ENCODE measurements at places on chromosomes 6 and 20. TPM values are rescaled to one million over a fixed set of nuclear protein-coding genes. Genes with fewer than 3 reads are reported as not detected.

- DNase-seq: no peak
- H3K27ac ChIP-seq: no peak overlapping the region
- no peaks in the 10 kb centered on the region for H3K36me3 ChIP-seq
These were observed 168.1 kb downstream of the GRM4 start for GRCh38 chr6:33977606-33978411.

The ANKRD6 gene
- total RNA-seq: not detected

DNA sequence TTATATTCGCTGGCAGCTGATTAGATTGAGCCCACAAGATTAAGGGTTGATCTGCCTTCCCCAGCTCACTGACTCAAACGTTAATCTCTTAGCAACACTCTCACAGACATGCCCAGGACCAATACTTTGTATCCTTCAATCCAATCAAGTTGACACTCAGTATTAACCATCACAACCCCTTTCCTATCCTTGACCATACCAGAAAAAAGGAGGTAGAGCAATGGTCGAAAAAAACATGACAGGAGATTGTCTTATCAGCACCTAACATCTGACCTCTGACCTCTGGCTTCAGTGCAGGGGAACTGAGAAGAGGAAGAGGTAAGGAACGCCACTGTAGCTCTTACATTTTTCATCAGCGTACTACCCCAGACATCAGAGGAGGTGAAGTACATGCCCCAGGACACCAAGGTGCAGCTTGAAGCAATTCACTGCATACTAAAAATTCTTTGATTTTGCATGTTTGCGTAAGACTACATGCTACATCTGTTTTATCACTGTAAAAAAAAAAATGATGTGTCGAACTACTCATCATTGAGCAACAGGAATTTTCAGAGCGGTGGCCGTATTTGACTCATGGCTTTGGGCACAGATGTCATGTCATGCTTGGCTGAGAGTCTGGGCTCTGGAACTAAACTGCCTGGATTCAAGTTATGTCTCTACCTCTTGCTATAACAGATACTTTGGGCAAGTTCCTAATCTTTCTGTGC is 188.0 kb upstream of the TAB2 start:
- peak; percentile 84 for DNase-seq
- H3K36me3 ChIP-seq: no peaks in the 10 kb centered on the region
- no peak overlapping the region for H3K4me3 ChIP-seq
- peak overlapping the region; percentile 63 for H3K27ac ChIP-seq
- H3K4me1 ChIP-seq: peaks cover 43% of the 10 kb centered on the region

DNA sequence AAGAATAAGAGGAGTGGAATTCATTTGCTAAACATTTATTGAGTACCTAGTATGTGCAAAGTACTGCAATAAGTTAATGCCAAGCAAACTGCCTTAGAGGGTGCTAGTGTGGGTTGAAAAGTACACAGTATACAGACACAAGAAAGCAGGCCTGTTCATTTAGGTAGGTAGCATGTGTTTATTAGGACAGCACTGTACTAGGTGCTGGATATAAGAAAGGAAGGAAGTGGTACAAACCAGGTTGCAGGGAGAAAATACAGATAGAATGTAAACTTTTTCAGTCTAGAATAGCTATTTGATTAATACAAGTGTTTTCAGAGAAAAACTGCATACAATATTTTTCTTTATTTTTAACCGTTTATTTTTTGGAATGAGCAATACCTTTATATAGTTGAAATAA is 68.1 kb downstream of the PHF20 start:
- peaks cover 38% of the 10 kb centered on the region for H3K36me3 ChIP-seq
- DNase-seq: no peak
- no peaks in the 10 kb centered on the region for H3K27me3 ChIP-seq
- H3K4me3 ChIP-seq: no peak overlapping the region
- H3K27ac ChIP-seq: no peak overlapping the region

The AVP gene
- total RNA-seq: not detected

DNA sequence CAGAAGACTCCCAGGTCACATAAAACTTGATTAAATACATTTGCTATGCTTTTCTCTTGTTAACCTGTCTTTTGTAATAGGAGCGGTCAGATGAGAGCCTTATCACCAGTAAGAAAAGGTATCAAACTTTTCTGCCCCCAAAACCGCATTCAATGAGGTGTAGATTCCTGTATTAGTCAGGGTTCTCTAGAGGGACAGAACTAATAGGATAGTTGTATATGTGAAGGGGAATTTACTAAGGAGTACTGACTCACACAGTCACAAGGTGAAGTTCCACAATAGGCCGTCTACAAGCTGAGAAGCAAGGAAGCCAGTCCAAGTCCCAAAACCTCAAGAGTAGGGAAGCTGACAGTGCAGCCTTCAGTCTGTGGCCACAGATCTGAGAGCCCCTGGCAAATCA is 32.7 kb downstream of the PTPRK start:
- H3K36me3 ChIP-seq: peaks cover 34% of the 10 kb centered on the region
- no peak overlapping the region for H3K4me3 ChIP-seq
- H3K4me1 ChIP-seq: peaks cover 61% of the 10 kb centered on the region
- peak; percentile 55 for DNase-seq
- H3K27me3 ChIP-seq: peaks cover 5% of the 10 kb centered on the region

DNA sequence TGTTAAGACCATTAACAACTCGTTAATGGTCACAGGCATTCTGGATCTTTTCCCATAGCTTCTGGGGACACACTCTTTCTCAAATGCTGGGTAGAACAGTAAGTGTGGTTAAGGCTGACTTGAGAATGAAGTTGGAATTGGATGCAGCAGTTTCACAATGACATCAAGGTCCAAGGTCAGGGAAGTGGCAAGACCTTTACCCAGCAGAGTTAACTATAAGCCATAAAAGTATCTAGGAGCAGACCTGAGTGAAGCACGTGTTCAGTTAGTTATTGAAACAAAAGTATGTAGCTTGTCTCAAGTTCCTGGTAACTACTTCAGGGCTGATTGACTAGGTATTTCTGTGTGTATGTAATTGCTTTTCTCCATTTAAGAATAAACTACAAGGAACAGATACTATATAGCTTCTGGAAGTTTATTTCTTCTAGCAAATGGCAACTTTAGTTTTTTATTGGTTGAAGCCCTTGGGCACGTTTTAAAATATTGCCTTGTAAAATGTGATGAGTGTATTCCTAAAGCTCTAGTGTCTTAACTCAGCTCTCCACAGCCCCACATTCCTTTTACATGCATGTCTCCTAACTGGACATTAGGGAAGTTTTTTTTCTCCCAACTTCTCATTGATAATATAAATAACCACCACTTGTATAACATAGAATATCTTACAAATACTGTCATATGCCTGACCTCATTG is 479.0 kb upstream of the CITED2 start:
- peak overlapping the region; percentile 89 for H3K27ac ChIP-seq
- peak overlapping the region; percentile 67 for H3K4me3 ChIP-seq
- 0 out of 2 replicates have a peak, but pooled peaks cover 2% of the 10 kb centered on the region for H3K27me3 ChIP-seq
- peaks cover 64% of the 10 kb centered on the region for H3K4me1 ChIP-seq
- H3K36me3 ChIP-seq: peaks cover 14% of the 10 kb centered on the region
- DNase-seq: peak; percentile 88

- no peak overlapping the region for H3K27ac ChIP-seq
- H3K27me3 ChIP-seq: no peaks in the 10 kb centered on the region
- H3K36me3 ChIP-seq: peaks cover 4% of the 10 kb centered on the region
- peaks cover 13% of the 10 kb centered on the region for H3K4me1 ChIP-seq
These were observed 64.0 kb downstream of the BCKDHB start for GRCh38 chr6:80170433-80170832.

The MCHR2 gene
- total RNA-seq: not detected

The ENTPD6 gene
- 50.1 TPM for total RNA-seq

- H3K36me3 ChIP-seq: peaks cover 13% of the 10 kb centered on the region
- no peak for DNase-seq
- no peaks in the 10 kb centered on the region for H3K27me3 ChIP-seq
- H3K4me3 ChIP-seq: no peak overlapping the region
These were observed 47.0 kb downstream of the HUS1B start for GRCh38 chr6:609905-610304.

GRCh38 chr20:16689906-16690305 is 39.9 kb upstream of the SNRPB2 start:
- no peak overlapping the region for H3K4me3 ChIP-seq
- H3K4me1 ChIP-seq: no peaks in the 10 kb centered on the region
- no peak overlapping the region for H3K27ac ChIP-seq
- no peak for DNase-seq
- no peaks in the 10 kb centered on the region for H3K27me3 ChIP-seq

- peak overlapping the region; percentile 16 for H3K27ac ChIP-seq
- H3K4me3 ChIP-seq: no peak overlapping the region
- no peaks in the 10 kb centered on the region for H3K27me3 ChIP-seq
- no peak for DNase-seq
- peaks cover 37% of the 10 kb centered on the region for H3K4me1 ChIP-seq
These were observed 121.2 kb upstream of the SASH1 start for GRCh38 chr6:148221196-148221979.

GRCh38 chr6:124494956-124495664 is 467.1 kb upstream of the RNF217 start:
- no peaks in the 10 kb centered on the region for H3K27me3 ChIP-seq
- no peak overlapping the region for H3K4me3 ChIP-seq
- DNase-seq: no peak
- no peak overlapping the region for H3K27ac ChIP-seq

GRCh38 chr6:13710552-13711323 is 897 bp downstream of the RANBP9 start:
- no peaks in the 10 kb centered on the region for H3K27me3 ChIP-seq
- H3K4me3 ChIP-seq: peak overlapping the region; percentile 95
- no peak for DNase-seq
- no peaks in the 10 kb centered on the region for H3K36me3 ChIP-seq
- H3K4me1 ChIP-seq: peaks cover 31% of the 10 kb centered on the region
